ENCODE measurements at places on chromosomes 3 and 15.

DNA sequence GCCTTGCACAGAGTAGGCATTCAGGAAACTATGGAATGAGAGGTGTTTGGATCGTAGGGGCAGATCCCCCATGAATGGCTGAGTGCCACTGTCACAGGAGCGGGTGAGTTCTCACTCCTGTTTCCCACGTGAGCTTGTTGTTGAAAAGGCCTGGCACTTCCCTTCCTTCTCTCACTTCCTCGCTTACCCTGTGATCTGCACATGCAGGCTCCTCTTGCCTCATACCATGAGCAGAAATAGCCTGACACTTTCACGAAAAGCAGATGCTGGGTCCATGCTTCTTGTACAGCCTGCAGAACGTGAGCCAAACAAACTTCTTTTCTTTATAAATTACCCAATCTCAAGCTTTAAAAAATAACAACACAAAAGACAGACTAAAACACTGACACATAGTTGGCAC lies 55.4 kb downstream of the AGBL1 start:
- DNase-seq: no peak

DNA sequence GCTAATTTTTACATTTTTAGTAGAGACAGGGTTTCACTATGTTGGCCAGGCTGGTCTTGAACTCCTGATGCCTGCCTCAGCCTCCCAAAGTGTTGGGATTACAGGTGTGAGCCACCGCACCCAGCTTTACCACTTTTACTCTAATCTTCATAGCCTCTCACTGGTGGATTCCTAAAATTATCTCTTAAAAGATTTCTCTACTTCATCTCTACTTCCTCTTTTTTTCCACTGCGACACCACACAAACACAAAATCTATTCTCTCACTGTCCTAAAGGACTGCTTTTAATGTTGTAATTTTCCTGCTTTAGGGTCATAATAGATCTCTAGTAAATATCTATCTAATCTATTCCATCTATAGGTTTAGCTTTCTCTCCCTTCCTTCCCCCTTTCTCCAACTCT lies 34.0 kb upstream of the TBL1XR1 start:
- no peak for DNase-seq

DNA sequence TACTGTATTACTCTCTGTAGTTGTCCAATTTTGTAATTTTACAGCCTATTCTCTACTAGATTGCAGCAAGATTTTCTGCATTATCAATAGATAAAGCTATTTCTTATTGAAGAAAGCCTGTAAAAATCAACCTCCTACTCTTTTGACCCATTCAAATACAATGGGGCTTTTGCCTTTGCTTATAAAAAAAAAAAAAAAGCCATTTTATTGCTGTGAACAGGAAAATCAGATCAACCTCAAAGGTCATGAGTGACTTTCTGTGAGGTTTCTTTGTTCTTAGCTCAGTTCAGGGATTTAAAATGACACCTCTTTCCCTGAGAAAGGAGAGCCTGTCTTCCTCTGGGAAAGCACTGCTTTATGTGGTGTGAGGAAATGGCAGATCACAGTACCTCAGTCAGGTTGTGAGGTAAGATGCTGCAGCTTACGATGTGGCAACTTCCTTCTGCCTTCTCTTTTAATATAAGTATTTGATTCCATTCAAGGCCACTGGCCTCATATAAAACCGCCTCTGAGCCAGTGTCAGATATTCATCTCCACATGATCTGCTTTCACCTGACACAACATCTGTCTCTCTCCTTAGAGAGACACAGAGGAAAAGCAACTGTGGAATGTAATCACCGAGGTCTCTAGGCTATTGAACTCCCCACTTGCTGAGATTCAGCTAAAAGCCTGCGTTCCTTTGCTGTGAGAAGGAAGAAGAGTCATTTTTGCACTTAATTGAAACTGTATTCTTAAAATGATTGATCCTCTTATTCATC lies 161.5 kb upstream of the MB21D2 start:
- no peak for DNase-seq

GRCh38 chr15:28182216-28182615 lies 83.1 kb upstream of the OCA2 start:
- no peak for DNase-seq

DNA sequence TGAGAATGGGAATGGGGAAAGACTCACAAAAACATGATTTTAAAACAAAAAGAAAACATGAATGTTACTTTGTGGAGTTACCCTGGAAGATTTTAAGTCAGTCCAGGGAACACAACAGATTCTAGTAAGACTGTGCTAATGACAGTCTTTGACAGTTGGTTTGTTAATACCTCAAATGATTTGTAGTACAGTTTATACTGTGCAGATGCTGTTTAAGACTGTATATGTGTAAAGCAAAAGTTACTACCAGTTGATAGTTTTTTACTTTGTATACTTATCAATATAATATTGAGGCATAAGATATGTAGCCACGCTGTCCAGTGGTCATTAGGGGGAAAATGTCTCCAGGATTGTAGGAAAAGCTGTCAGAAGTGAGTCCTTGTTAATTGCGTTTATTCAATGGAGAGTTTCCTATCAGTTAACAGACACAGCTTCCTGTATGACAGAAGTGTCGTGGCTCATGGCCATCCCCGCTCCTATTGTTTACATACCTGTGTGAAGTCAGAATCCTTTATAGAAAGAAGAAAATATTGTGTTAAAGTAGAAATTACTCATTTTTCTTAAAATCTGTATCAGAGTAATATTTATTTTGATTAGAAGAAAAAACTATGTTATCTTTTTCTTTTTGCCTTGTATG lies 36.0 kb downstream of the NKIRAS1 start:
- no peak for DNase-seq

DNA sequence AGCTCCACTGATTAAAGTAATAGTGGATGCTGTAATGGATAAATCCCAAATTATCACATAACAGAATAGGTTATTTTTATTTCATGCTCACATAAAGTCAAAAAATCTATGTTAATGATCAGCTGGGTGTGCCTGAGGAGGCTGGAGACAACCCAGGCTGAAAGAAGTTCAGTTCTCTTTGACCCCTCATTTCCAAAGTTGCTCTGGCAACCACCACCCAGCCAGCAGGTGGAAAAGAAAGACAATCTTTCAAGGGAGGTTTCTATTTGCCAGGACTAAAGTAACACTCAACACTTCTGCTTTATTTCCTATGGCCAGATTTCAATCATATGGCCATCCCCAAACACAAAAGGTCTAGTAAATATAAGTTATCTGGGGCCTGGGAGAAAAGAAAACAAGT lies 48.8 kb upstream of the ANKRD28 start:
- no peak for DNase-seq

GRCh38 chr3:141070727-141071357 lies 19.7 kb downstream of the SPSB4 start:
- DNase-seq: no peak

GRCh38 chr3:176428552-176428951 lies 768.7 kb downstream of the TBL1XR1 start:
- DNase-seq: no peak

DNA sequence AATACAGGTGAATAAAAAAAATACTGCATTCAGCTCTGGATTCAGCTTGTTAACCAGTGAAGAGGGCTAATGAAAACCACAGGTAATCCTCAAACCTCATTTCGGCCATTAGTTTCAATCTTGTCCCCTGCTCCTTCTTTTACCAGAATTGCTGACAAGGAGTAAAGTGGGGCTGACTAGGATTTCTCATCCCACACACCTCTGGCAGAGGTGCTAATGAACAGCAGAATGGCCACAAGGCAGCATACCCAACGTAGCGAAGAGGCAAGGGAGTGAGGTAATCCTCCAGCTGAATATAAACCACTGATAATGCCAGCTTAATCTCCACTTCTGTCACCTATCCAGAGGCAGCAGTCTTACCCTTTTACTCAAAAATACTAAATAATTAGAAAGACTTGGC lies 248.8 kb upstream of the CDIN1 start:
- no peak for DNase-seq

- DNase-seq: no peak
These were observed 6.4 kb downstream of the IQCF1 start for GRCh38 chr3:51896607-51897305.

DNA sequence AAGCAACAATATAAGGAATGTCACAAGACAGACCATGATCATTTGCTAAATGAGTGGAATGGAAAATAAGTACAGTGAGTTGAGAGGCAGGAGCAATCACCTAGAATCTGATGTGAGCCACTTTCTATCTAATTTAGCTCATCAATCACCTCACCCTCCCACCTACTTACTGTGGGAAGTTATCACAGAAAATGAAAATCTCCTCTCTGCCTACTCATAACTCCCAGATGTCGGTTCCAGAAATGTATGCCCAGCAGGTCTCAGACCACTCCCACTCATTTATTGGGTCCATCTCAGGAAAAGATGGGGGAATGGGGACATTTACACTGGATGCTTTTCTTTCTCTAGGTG lies 270.9 kb downstream of the FHIT start:
- DNase-seq: no peak

- no peak for DNase-seq
These were observed 56.8 kb upstream of the NANOGP8 start for GRCh38 chr15:35141743-35142471.

DNA sequence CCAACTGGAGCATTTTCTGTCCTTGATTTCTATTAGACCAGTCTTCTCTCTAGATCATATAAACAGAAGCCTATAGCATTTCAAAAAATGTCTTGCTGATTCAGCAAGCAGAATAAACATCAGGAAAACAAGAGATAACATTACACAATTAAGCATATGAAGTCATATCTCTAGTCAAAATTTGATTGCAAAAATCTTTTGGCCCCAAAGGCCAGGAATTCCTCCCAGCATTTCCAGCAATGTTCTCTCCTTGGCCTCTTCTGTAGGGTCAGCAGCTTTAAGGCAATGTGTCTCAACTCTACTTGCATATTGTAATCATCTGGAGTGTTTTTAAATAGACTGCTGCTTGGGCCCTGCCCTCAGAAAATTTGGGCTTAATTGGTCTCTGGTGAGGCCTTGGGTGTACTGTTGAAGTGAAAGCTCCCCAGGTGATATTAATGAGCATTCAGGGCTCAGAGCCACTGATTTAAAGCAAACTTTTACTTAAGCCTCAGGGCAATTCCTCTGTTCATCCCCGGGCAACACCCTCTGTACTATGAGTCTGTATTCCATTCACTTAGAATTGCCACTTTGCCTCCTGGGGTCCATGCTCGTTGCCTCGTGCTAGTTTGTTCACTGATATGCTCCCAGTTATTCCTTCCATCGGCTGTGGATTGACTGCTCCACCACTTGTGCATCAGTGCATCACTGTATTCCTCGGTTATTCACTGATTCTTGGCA lies 1072.6 kb downstream of the ROBO2 start:
- DNase-seq: no peak

GRCh38 chr3:126390751-126391150 lies 4.0 kb upstream of the CFAP100 start:
- DNase-seq: no peak

- no peak for DNase-seq
These were observed 417.7 kb upstream of the TGFBR2 start for GRCh38 chr3:30188713-30189112.

GRCh38 chr3:58612830-58613229 lies 35.6 kb upstream of the FAM107A start:
- no peak for DNase-seq

- no peak for DNase-seq
These were observed 352.6 kb downstream of the NLGN1 start for GRCh38 chr3:173750095-173750494.

DNA sequence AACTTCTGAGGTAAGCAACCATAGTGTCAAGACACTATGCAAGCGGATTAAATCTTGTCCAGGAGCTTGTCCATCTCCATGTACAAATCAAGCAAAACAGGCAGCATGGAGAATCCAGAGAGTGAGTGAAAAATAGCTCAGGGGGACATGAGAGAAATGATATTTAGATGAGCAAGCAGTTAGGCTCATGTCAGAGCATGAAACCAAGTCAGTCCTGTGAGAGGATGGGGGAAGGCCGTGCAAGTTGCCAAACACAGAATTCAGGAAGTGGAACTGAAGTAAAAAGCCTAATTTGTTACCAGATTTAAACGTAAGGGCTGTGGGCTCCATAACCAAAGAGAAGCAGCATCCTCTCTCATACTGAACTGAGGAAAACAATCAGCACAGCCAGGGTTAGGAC lies 995.9 kb downstream of the MCTP2 start:
- DNase-seq: no peak

DNA sequence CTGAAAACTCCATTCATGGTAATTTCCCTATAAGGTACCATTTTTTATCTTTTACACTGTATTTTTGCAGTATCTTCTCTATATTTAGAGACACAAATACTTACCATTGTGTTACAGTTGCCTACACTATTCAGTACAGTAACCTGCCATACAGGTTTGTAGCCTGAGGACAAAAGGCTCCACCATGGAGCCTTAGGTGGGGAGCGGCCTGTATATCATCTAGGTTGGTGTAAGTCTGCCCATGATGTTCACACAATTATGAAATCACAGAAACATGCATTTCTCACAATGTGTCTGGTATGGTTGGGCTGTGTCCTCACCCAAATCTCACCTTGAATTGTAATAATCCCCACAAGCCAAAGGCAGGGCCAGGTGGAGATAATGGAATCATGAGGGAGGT lies 43.9 kb upstream of the LYSMD4 start:
- DNase-seq: no peak

GRCh38 chr3:30934208-30934550 lies 39.7 kb upstream of the GADL1 start:
- DNase-seq: no peak

- no peak for DNase-seq
These were observed 22.3 kb downstream of the MLH1 start for GRCh38 chr3:37015642-37016041.

- DNase-seq: no peak
These were observed 928 bp downstream of the ANKRD34C start for GRCh38 chr15:79283252-79284048.

DNA sequence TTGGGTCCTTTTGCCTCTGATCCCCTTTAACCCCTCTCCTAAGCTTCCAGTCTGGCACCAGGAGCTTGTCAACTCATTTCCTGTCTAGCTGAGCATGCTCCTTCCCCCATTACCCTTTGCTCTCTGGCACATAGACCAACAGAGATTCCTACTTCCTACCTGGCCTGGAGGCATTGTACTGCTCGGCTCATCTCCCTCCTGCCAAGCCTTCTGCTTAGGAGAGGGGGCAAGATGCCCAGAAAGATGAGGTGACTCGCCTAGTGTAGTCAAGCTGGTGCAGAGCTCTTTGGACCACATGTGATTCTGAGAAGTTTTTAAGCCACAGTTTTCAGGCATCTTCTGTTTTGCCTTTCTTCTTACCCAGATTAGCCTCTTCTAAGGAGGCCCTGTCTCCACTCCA lies 95.4 kb downstream of the ZNF621 start:
- no peak for DNase-seq

DNA sequence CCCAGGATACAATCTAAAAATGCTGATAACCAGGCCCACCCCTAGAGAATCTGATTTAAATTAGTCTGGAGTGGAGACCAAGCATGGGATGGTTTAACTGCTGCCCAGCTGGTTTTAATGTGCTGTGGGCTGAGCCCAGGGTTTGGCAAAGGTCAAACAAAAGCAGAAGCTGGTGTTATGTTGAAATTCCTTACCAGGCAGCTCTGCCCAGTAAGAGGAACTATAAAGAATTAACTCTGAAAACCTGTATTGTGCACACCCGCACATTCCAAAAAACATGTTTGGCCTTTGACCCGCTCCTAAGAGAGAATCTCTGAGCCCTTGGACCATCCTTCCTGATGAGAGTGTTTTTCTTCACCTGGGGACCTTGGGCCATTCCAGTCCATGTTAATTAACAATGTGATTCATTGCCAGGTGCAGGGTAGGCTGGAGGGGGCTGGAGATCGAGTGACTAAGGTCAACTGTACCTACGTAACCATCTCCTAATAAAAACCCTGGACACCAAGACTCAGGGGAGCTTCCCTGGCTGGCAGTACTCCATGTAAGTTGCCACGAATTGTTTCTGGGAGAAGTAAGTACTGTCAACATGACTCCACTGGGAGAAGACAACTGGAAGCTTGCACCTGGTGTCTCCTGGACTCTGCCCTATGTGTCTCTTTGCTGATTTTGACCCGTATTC lies 10.9 kb downstream of the CCDC13 start:
- no peak for DNase-seq
